Right cardiac atrium (tissue), 5 donors: ENCODE measurements at places on chromosomes 7 and 10. TPM values are rescaled to one million over a fixed set of nuclear protein-coding genes. Genes with fewer than 3 reads are reported as not detected.

The PHF14 gene
- 9.8 TPM for polyA plus RNA-seq

DNA sequence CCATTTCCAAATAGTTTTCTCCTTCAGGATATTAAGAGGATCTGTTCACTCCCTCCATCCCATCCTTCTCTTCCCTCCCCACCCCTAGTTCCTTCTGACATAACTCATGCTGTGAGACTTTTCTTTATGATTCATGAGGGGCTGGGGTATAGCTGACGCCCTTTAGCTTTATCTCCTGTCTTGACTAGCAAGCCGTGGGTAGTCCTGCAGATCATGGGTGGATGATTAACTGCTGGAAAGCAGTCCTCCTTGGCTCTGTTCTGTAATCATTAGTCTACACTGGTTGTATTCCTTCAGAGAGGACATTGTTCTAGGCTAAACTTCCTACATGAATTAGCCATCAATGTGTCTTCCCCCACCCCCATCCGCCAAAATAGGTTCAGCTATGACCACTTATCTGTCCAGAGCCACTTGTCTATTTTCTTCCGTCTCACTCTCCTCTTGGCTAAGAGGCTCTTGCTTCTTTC lies 135.4 kb downstream of the LRRC4 start:
- no peak for DNase-seq

- DNase-seq, result no peak
Measured at GRCh38 chr7:86199881-86200614, 443.7 kb upstream of the GRM3 start.

DNA sequence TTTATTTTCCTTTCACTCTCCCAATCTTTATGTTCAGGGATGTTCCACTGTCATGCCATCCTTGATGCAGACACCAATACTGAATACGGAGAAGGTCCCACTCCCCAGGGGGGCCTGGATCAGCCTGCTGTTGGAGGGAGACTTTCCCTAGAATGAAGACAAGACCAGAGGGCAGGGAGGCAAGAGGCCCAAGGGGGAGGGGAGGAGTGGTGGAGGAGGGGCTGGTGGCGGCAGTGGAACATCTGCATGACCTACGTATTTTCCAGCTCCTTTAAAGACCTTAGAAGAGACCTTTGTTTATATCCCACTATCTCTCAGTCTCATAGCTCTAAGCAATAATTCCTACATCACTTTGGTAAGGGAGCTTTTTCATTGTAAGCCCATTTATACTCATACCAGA lies 183.0 kb downstream of the HECW1 start:
- DNase-seq, result no peak

DNA sequence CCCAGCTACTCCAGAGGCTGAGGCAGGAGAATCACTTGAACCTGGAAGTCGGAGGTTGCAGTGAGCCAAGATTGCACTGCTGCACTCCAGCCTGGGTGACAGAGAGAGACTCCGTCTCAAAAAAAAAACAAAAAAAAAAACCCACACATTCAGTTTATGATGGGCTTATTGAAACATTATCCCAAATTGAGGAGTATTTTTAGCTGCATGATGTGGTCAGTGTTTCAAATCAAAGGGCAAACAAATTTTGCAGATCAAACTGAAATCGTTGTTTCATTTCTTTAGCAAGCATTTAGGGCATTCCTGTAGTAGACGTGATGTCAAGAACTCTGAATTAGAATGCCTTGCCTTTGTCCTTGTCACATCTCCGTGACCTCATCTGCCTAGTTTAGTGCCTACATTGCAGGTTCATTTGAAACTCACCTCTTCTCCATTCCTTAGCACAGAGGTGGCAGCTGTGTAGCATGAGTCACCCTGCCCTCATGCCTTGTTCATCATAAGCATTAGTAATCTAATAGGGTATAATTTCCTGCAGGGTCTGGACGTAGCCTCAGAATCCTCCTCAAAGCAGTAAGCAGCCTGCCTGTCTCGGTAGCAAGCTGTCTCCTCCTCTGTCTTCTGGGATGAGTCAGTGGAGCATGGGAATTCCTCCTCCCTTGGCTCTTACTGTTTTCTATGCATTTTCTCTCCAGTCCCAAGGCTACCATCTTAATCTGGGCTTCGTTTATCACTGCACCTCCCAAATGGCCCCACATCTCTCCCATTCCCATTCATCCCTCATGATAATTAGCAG lies 73.8 kb downstream of the CUL1 start:
- no peak for DNase-seq

The DPP6 gene
- 0.07 TPM for polyA plus RNA-seq

The CCDC146 gene
- polyA plus RNA-seq, result 6.0 TPM

The CRHR2 gene
- polyA plus RNA-seq, result 0.45 TPM

The DLX5 gene
- polyA plus RNA-seq, result 0.27 TPM

The PVRIG gene
- 0.07 TPM for polyA plus RNA-seq

DNA sequence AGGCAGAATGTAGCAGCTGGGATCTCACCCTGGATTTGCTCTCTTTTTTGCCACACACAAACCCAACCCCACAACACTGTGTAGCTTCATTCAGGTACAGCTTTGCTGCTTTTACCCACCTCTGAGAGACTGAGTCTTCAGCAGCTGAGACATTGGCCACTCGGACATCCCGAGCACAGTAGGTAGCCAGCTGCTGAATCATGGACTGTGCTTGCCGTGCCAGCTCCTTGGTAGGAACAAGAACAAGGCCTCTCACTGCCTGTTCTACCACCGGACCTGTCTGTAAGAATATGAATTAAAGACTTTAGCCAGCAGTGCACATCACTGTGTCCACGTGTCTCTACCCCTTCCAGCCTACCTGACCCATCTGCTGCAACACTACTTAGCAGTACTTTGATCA lies 937 bp downstream of the DDX56 start:
- DNase-seq, result no peak

- no peak for DNase-seq
Measured at GRCh38 chr7:132307465-132307864, 268.8 kb downstream of the PLXNA4 start.

The ANTXRL gene
- polyA plus RNA-seq, result 0.68 TPM

The CALML5 gene
- polyA plus RNA-seq, result not detected

The ORC5 gene
- 4.9 TPM for polyA plus RNA-seq

The GRK5 gene
- 31.3 TPM for polyA plus RNA-seq

DNA sequence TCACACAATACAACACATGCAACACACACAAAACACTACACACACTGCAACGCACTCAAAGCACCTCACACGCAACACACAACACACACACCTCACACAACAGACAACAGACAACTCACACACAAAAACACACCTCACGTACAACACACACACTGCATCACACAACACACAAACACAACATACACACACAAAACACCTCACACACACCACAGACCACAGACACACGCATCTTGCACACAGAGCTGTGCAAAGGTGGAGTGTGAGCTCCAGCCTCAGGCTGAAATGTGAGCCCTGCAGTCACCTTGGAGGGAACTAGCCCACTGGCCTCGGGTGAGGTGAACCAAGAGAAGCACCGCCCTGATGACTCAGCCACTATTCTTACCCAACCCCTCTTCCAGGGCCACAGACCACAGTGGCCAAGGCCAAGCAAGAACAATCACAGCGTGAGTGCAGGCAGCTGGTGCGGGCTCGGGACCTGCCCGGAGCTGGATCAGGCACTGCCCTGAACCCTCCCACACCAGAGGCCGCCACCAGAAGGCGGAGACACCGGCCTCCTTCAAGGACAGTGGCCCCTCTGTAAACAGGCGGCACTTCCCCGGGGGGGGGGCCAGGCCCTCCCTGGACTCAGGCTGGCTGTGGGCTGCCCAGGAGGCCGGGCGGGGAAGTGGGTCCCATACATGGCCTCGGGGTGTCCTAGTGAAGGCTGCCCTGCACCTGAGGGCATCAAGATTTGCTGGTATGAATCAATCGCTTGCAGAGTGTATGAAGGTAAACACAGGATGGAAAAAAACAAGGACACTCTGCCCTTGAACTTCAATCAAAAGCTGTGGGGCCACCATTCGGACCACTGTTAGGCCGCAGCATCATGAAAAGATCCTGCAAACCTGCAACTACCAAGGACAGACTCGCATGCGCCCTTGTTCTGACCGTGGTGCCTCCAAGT lies 106.7 kb downstream of the TNS3 start:
- DNase-seq, result peak; percentile 87

DNA sequence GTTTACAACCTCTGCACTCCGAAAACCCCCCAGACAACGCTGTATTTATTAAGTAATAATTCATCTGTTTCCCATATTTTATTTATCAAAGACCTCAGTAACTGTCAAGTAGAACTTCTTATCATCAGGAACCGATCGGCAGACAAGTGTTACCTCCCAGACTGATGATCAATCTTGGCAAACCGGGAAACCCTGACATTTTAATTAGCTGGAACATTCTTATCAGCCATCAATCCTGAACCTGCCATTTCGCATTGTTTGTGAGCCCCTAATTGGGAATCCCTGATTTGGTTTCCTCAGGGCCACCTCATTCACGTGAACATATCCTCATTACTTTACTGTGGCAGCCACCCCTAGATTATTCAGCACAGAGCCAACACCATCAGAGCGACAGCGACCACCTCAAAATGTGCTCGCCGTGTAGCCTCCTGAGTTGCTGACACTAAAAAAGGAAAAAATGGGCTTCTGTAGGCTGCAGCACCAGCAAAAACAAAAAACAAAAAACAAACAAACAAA lies 93.6 kb upstream of the SDK1 start:
- DNase-seq, result no peak

The CTAGE8 gene
- 0.23 TPM for polyA plus RNA-seq

GRCh38 chr7:157712666-157713235 lies 375.9 kb downstream of the DNAJB6 start:
- DNase-seq, result no peak

GRCh38 chr7:42883950-42884349 lies 27.9 kb downstream of the C7orf25 start:
- no peak for DNase-seq

The FAM24B gene
- polyA plus RNA-seq, result 1.2 TPM
